Anterior cingulate cortex (tissue), 58 donors: ENCODE measurements at places on chromosomes 2 and 18.

DNA sequence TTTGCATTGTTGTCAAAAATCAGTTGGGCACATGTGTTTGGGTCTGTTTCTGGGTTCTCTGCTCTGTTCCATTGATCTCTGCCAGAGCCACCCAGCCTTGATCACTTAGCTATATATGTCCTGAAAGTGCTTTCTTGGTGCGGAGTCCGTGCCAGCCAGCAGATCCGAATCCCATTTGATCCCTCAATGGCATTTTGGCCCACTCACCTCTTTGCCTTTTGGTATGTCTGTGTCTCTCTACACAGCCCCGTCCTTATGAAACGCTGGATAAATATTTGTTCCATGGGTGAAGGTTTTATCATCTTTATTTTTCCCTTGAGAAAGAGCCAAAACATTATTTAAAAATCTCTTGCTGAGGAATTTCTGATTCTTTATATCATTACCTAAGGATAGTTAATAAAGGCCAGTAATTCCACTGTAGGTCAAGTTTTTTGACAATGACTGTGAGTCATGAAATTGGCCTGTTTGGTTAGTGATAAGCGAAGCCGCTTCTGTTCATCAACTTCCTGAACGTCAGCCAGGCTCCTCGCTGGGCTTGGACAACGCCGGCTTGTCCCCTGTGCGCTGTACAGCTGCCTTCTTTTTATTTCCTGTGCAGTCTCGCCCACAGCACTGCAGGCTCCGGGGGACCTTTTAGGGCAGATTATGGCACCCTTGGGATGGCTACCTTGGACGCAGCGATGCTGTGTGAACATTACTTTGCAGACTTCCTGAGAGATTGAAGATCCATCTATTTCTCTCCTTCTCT, 24.9 kb downstream of the MTCL1 start:
- peak; percentile 12 for DNase-seq

DNA sequence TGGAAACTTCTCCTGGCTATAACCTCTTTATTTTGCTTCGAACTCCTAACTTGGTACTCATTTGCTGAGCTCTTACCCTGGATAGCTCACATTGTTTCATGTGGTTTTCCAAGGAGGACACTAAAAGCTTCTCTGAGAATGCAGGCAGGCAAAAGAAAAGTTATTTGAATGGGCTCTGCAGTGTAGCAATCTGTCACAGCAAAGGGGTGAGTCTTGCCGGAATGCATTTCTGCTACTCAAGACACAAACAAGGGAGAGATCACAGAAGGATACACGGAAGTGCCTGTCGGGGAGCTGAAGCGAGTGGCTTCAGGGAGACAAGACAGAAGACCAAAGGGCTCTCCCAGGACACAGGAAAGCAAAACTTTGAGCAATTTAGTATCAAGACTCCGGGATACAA, 265.4 kb downstream of the SS18 start:
- no peak for DNase-seq

DNA sequence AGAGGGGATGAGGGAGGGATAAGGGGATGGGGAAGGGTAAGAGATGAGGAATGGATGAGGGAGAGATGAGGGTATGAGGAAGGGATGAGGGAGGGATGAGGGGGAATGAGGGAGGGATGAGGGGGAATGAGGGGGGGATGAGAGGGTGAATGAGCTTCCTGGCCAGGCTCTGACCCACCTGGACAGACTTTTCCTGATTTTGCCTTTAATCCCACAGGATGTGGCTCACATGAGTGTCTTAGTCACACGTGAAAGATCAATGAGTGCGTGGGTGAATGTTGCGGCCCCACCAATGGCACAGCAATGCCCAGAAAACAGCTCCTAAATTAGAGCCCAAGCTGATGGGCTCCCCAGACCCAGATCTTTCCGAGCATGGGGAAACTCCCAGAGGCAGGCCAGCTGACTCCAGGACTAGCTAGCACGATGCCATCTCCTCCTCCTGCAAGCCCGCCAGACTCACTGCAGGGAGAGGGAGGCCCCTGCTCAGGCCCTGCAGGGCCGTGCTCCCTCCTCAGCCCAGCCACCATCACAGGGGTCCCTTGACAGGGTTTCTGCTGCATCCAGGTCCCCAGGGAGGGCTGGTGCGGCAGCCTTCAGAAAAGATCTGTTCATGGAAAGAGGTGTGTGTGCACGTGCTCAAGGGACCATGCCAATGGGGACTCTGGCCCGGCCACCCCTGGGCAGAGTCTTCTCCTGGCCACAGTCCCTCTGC, 41.4 kb downstream of the AQP12A start:
- no peak for DNase-seq

DNA sequence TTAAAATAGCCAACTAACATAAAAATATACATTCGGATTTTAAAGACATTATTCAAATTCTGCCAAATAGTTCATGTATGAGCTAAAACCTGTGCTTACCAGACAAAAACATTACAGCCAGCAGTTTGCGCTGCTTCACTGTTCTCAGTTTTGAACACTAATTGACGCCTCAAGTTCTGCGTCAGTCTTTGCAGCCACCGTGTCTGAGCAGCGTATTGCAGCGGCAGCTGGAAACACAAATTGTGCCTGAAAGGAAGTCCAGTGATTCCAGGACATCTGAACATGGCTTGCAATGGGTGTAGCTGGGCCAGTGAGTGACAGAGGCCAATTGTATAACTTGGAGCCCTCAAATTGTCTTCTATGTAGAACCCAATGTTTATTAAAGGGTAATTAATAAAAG, 267.6 kb downstream of the TFCP2L1 start:
- no peak for DNase-seq

DNA sequence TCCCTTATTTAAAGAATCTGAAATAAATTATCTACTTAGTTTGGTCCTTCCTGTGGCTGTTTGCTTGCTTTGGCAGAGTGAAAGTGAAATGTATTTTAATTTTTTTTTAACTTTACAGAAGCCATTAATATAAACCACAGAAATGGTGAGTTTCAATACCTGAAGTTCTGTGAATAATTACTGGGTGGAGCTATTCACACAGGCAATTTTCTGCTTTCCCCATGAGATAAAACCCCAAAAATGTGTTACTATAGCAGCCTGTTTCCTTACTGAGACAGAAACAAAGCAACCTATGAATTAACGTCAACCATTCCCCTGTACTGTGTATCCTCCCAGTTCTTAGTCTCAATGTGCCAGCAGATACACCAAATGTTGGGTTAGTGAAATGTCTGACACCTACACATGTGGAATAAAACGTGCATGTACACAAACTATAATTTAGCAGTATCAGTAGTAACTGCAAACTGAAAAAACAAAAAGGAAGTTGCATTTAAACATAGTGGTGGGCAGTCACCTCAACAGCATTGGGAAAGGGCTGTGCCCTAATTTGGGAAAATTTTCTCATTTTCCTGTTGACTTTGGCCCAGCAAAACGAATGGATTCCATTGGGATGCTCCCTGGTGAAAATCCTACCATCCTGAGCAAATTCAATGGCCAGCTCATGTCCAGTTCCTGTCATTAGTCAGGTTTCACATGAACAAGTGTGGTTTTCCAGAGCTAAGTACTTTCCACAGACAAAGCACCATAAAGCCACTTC, 73.1 kb upstream of the RMDN2 start:
- no peak for DNase-seq

GRCh38 chr2:181384923-181385322, 72.3 kb upstream of the ITGA4 start:
- no peak for DNase-seq

DNA sequence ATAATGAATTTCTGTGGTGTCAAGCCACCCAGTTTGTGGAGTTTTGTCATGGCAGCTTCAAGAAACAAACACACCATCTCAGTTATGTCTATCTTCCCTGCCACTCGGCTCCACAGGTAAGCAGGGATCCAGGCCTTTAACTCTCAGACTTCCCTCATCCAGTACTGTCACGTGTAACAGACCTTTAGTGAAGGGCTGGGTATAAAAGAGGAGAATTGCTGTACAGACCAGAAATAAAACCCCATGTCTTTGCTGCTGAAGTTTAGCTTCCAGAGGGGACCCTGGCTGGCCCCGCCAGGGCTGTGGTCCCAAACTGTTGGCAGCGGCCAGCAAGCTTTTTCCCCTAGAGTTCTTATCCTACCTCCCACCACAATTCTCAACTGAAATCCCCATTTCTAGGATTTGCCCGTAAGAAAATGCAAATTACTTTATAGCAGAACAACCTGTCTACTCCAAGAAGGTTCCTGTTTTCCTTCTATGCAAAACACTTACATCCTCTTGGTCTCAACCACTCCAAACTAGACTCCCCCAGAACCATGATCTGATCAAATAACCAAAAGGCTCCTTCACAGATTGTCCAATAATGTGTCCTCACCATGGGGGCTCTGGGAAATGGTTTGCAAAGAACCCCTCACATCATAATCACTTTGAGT, 438.0 kb upstream of the ID2 start:
- no peak for DNase-seq

- DNase-seq = no peak
These were observed 12.6 kb downstream of the CYRIA start for GRCh38 chr2:16653083-16653375.

DNA sequence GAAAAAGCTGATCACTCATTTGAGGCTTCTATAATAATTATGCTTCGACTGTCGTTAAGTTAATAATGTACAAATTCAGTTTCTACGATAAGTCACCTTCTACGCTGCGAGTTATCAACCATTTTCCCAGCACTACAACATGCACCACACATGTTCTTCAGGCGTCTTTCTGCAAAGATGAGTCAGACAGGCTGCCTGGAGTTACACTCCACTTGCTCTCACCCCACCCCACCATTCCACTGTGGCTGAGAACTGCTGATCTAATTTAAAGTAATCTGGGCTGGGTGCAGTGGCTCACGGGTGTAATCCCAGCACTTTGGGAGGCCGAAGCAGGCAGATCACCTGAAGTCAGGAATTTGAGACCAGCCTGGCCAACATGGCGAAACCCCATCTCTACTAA, 218.6 kb downstream of the DYM start:
- no peak for DNase-seq

- DNase-seq = no peak
These were observed 109.9 kb upstream of the OTOS start for GRCh38 chr2:240250150-240250984.

GRCh38 chr2:175312137-175312536, 130.6 kb upstream of the ATP5MC3 start:
- DNase-seq = no peak

- DNase-seq = no peak
These were observed 42.7 kb upstream of the IL1RL1 start for GRCh38 chr2:102268510-102269199.

- DNase-seq = no peak
These were observed 415.2 kb upstream of the NETO1 start for GRCh38 chr18:73283032-73283431.

DNA sequence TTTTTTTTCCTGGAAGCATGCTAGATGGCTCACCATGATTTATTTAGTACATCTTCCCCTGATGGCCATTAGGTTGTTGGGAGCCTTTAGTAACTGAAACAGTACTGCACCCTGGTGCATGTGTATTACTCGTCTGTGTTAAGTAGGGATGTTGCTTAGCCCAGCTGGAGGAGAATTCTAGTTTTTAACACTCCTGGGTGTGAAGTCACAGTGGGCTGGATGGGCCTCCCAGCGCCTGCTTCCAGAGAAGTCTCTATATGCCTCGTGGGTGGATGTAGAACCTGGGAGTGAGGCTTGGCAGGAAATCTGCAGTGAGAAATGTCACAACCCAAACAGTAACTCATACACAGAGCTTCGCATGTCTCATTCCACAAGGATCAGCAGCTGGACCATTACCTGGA, 28.9 kb upstream of the NT5DC4 start:
- no peak for DNase-seq

- DNase-seq = no peak
These were observed 891.6 kb upstream of the CRIM1 start for GRCh38 chr2:35463805-35464596.

DNA sequence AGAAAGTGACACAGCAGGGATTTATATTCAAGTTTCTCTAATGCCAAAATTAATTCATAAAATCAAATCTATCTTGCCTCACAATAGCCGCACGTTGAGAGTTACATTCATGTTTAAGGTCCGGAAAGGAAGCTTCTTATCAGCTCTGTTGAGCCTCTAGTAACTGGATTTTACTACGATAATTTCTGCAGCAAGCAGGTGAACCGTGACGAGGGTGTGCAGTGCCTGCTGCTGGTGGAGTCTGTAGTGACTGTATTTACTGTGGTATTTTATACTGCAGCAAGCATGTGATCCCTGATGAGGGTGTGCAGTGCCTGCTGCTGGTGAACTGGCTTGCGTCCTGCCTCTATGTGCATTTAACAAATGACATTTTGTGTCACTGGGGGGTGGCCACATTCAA, 120.0 kb downstream of the SNTG2 start:
- DNase-seq = no peak

- no peak for DNase-seq
These were observed 421.5 kb downstream of the ZNF521 start for GRCh38 chr18:24930478-24930877.

DNA sequence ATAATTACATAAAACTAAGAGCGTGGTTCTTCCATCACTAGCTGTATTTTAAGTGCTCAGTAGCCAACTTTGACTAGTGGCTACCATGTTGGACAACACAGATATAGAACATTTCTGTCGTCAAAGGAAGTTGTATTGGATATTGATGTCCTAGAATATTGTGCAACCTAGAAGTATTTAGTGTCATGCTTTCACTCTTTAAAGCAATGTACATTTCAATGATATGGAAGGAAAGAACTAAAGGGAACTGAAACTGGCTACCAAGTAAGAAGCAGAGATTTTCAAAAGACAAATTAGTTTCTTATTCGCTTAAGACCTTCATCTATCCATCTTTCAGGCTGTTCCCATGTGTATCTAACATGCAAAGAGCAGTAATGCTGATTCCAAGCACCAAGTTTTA, 85.4 kb upstream of the EML6 start:
- DNase-seq = no peak

DNA sequence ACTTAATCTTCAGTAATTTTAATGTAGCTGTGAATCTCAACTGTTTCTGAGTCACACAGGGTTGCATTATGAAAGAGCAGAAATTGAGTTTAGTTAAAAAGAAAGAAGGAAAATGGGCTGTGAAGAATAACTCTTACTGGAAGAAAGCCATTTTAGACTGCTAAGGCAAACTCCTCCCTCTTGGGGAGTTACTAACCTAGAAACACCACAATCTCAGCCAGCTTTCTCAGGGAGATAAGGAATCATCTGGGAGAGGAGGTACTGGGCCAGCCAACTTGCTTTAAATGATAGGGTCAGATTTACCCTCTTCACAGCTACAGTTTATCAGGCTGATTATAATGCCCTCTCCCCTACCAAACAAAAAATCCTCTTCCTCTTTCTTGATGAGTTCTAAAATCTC, 119.5 kb downstream of the CCDC148 start:
- DNase-seq = no peak

- no peak for DNase-seq
These were observed 164.2 kb downstream of the ANTXR1 start for GRCh38 chr2:69177063-69177771.

DNA sequence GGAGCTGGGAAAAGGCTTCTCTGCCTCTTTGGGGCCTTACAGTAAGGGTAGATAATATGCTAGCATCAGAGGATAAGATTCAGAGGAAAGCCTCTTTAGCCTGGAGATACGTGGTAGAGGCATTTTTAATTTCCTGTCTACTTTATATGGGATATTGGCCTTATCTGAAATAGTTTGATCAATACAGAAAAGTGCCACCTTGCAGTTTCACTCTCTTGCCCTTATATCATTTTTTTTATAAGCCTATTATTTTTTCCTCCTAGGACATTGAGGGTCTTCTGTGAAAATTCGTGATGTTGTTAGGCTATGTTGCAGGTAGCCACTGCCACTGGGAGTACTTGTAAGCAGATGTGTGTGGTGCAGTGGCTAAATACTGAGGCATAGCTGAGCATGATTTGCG, 40.1 kb upstream of the TOGARAM2 start:
- DNase-seq = no peak
